ENCODE measurements at places on chromosomes 1 and 21. TPM values are rescaled to one million over a fixed set of nuclear protein-coding genes. Genes with fewer than 3 reads are reported as not detected.

- no peak for DNase-seq
Observed at GRCh38 chr1:62912028-62912638, 128.2 kb downstream of the ATG4C start.

DNA sequence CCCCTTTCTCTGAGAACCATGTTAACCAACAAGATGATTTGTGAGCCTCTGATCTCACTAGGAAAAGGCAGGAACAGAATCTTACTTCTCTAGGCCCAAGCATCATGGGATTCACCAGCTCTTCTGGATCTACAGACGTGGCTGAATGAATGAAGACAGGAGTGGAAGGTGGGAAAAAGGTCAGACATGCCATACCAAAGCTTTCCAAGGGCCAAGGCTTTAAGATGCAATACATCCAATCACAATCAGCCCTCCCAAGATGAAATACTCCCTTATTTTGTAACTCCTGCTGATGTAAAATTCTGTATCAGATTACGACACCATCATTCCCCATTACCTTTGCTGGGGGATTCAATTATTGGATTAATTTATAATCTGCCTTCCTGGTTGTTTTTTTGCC lies 80.9 kb downstream of the SSBP3 start:
- no peak for DNase-seq

- DNase-seq: no peak
Observed at GRCh38 chr1:186429017-186429416, 31.9 kb downstream of the PDC start.

- DNase-seq: no peak
Observed at GRCh38 chr1:46067652-46068051, 64.8 kb downstream of the PIK3R3 start.

DNA sequence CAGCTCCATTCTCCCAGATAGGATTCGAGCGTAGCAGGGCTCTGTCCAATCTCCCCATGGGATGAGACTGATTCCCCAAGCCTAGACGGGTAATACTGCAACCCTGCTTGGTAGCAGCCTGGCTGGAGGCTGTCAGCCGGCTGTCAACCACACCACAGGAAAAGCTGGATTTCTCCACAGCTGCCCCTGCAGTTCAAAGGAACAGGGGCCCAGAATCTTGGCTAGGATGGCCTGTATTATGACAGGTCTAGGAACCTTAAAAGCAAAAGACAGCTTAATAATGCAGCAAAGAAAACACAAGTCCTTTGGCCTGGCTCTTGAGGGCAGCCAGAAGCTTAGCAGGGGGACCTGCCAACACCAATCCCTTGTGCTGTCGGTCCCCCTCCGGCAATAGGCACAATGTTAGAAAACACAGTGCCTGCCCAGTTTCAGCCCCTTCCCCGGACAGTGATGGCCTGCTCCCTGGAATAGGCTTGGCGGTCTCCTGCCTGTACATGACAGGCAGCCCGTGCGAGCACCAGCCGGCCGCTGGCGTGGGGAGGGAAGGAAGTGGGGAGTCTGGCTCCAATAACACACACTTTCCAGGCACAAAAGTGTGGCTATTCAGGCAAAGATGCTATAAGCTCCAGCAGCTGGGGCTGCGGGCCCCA lies 90.5 kb downstream of the TRABD2B start:
- no peak for DNase-seq

IVL gene
- 0.21 TPM for polyA plus RNA-seq

HES4 gene
- polyA plus RNA-seq: 47.9 TPM

PRMT6 gene
- polyA plus RNA-seq: 45.7 TPM

All from renal pelvis (tissue), 12 donors.